ENCODE measurements at places on chromosomes 3 and 15. TPM values are rescaled to one million over a fixed set of nuclear protein-coding genes. Genes with fewer than 3 reads are reported as not detected.

DNA sequence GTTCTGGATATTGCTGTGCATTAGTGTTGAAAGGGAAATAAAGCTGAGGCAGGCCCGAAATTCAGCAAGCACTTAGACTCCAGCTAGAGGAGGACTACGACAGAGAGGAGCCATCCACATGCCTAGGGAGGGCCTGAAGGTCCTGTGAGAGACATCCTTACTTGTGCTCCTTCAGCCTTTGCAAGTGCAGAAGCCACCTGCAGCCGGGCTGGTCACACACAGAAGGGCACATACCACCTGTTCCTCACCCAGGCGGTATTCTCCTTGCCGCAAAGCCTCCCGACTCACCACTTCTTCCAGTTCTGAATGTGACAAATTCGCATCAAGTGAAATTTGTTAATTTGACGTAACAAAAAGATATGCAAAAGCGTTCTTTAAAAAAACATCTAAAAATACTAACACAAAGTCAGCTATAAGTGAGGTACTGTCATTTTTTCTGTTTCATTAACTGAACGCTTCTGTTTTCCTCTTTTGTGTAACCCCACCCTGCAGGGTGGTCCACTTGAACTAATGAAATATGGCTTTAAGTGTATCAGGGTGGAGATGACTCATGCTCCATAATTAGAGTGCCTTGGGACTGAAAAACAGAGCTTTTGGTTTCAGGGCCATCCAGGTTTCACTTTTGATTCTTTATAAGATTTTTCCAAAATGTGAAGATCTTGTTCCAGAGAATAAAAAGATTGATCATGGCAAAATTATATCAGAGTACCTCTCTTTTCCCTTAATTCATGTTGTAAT, 467.9 kb upstream of the ATP11B start:
- DNase-seq, result no peak

GRCh38 chr3:152619691-152620090, 215.2 kb upstream of the P2RY1 start:
- no peak for DNase-seq

DNA sequence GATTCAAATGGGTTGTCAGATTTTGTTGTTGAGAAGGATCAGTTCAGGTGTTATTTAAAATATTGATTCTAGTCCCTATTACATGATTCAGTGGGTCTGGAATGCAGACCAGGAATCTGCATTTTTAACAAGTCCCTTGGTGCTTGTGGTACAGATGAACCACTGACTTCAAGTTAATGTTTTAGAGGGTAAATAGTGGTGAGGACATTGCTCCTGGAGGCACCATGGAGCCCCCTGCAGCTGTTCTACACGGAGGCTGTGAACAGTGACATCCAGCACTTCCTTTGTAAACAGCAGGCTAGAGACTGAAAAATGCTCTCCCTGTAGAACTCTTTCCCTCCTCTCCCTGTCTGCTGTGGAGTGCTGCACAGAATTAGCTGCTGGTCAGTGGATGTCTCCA, 4.8 kb upstream of the FSIP1 start:
- DNase-seq, result no peak

Gene NPAP1
- not detected for total RNA-seq

Gene MYO5C
- 33.4 TPM for total RNA-seq

Gene MB21D2
- 14.1 TPM for total RNA-seq

GRCh38 chr15:78002996-78003395, 74.5 kb downstream of the TBC1D2B start:
- no peak for DNase-seq

GRCh38 chr15:89416339-89417183, 79.8 kb downstream of the RHCG start:
- no peak for DNase-seq

DNA sequence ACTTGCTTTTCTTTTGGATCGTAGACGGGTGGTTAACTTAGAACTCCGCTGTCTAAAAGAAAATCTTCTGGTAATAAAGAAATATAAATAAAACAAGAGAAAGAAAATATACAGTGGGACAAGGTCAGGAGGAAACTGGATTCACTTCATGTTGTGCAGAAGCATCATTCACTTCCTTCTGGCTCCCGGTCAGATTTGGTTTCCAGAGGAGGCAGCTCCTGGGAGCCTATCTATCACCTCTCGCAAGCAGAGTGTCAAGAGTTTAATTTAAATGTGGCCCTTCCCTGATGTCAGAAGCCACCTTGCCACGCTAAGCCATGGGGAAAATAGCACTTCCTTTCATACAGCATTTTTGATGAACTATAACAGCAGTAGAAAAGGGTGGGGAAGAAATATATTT, 139.1 kb downstream of the NSMCE3 start:
- no peak for DNase-seq

- no peak for DNase-seq
Observed at GRCh38 chr3:53168175-53168923, 7.3 kb downstream of the PRKCD start.

DNA sequence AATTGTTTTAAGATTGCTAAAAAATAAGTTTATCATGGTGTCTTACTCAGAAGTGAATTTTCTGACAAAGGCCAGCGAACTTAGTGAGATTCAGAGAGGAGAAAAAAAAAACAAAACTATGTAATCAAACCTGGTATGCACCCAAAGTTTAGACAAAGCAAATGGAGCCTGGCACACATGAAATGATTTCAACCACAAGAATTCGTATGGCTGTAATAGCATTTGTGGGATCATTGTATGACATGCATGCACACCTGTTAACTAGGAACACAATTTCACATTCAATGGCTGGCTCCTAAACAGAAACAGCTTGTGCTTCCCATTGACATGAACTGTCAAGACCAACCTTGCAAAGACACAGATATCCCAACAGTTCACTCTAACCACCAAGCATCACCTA, 94.6 kb downstream of the ZIC4 start:
- DNase-seq, result no peak

Gene MUSTN1
- not detected for total RNA-seq

- DNase-seq, result no peak
Observed at GRCh38 chr3:46934498-46935167, 41.9 kb downstream of the CCDC12 start.

DNA sequence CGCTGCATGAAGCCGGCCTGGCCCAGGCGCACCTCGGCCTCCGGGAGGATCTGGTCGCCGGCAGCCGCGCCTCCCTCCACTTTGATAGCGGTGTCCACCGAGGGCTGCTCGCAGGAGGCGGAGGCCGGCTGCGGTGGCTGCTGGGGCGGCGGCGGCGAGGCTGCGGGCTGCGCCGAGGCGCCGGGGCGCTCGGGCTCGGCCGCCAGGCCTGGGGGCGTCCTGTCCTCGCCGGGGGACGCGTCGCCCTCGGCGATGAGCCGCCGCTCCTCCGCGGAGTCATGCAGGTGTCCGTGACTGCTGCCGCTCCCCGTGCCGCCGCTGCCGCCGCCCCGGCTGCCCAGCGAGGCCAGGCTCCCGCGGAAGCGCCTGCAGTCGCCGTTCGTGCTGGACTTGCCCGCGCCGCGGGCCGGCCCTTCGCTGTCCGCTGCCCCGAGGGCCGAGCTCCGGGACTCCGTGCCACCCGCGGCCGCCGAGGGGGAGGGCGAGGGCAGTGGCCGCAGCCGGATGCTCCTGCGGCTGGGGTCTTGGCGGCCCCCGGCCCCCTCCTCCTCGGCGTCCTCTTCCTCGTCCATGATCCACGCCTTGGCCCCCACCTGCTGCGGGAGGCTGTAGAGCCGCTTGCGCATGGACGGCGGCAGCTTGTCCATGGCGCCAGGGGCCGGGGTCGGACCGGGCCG, 996 bp downstream of the HCN4 start:
- DNase-seq, result no peak

- DNase-seq, result no peak
Observed at GRCh38 chr15:37823601-37824275, 110.7 kb upstream of the TMCO5A start.

Gene HESX1
- 1.0 TPM for total RNA-seq

DNA sequence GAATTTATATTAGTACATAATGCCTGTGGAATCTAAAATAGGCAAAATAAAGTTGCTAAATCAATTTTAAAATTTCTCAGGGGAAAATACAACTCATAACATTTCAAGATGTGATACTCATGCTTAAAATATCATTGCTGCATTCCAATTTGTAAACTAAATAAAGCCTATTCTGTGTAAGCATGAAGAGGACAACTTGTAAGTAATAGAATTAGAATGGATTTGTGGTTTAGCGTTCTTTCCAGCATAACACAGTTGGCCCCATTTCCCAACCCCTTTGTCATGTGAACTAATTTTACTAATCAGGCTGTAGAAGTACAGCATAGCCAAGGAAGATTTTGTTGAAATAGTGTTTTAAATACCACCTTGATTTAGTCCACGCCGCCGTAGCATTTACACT, 437.2 kb downstream of the SI start:
- no peak for DNase-seq

Measured in glomerular endothelial cell (primary cell).